ENCODE measurements at places on chromosomes 5 and 9. TPM values are rescaled to one million over a fixed set of nuclear protein-coding genes. Genes with fewer than 3 reads are reported as not detected.

DNA sequence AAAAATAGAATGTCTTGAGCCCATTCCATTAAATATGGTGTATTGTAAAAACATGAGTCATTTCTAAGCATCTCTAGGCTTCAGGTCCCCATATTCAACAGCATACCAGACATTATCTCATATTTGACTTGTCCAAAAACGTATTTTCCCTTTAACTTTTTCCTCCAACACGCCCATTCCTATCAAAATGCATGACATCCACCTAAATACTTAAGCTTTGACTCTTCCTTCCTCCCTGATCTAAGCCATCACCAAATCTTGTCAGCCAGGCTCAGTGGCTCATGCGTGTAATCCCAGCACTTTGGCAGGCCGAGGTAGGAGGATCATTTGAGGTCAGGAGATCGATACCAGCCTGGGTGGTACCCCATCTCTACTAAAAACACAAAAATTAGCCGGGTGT lies 23.9 kb downstream of the VCP start:
- no peak for DNase-seq

DNA sequence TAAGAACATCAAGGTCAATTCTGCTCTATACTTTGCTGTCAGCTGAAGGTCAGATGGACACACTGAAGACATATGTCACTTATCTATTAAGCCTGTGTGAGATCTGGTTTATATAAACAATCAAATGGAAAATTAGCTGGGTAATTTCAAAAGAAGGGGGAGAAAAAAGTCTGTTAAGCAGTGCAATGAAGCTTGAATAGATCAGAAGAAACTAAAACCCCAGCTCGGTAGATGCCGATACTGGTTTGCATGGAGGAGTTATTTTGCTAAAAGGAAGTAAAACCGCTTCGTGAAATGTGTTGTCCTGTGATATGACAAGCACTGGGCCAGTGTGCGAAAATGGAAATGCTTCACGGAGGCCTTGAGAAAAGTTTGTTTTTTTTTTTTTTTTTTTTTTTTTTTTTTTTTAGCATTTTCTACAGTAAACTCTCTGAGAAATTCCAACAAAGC lies 148.8 kb downstream of the MEF2C start:
- DNase-seq = no peak

DNA sequence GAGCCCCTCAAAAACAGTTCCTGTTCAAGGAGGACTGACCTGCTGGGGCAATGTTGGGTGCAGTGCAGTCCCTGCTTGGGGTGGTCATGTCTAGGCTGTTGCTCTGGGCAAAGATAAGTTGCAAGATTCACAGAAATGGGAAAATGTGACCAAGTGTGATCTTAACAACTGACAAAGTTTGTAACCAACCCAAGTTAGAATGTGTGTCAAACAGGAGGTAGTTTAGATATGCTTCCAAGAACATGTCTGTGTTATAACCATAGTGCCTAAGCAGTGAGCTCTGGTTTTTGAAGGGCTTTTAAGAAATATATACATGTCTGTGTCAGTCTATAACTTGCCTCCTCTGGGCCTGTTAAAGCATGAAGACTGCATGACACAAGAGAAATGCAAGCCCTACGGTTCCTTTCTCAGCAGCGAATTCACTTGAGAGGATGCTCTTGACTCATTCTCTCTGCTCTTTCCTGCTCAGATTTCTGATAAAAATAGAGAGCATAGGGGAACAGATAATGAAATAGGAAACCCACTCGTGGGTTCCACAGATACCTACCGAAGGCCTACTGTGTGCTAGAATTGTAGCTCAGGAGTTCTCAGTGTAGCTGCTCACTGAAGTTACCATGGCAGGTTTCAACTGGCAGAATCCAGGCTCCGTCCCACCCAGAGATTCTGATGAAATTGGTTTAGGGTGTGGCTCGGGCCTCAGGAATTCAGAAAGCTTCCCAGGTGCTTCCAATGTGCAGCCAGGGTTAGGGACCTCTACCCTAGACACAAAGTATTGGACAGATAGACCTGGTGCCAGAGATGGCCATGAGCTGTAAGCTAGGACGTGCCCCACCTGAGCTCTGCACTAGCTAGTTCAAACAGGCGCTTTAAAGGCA lies 52.4 kb downstream of the ARHGEF37 start:
- DNase-seq = no peak

- no peak for DNase-seq
Measured at GRCh38 chr9:70362952-70363351, 51.5 kb downstream of the KLF9 start.

- DNase-seq = no peak
Measured at GRCh38 chr5:78953092-78953800, 31.9 kb downstream of the ARSB start.

The ECPAS gene
- total RNA-seq = 74.5 TPM

GRCh38 chr9:69190086-69190862 lies 16.2 kb downstream of the TJP2 start:
- no peak for DNase-seq

The PLAC8L1 gene
- not detected for total RNA-seq

The TRIM52 gene
- total RNA-seq = 22.8 TPM

The NR2F1 gene
- total RNA-seq = 162 TPM

The F2RL1 gene
- 48.9 TPM for total RNA-seq

- no peak for DNase-seq
Measured at GRCh38 chr5:55633574-55634208, 78.4 kb downstream of the SLC38A9 start.

The RPL7A gene
- total RNA-seq = 1,477 TPM

The ADAMTS6 gene
- 19.0 TPM for total RNA-seq

The PLCXD3 gene
- total RNA-seq = 4.7 TPM

GRCh38 chr9:35864695-35865255 lies 5.4 kb downstream of the OR13J1 start:
- no peak for DNase-seq

The PCDHGA5 gene
- total RNA-seq = 3.3 TPM

Measured in mucosa of gallbladder (tissue), 1 donor.